ENCODE measurements at places on chromosomes 2 and 18.
A peak's percentile ranks its signal among the peaks of the same experiment; 100 is the strongest.

DNA sequence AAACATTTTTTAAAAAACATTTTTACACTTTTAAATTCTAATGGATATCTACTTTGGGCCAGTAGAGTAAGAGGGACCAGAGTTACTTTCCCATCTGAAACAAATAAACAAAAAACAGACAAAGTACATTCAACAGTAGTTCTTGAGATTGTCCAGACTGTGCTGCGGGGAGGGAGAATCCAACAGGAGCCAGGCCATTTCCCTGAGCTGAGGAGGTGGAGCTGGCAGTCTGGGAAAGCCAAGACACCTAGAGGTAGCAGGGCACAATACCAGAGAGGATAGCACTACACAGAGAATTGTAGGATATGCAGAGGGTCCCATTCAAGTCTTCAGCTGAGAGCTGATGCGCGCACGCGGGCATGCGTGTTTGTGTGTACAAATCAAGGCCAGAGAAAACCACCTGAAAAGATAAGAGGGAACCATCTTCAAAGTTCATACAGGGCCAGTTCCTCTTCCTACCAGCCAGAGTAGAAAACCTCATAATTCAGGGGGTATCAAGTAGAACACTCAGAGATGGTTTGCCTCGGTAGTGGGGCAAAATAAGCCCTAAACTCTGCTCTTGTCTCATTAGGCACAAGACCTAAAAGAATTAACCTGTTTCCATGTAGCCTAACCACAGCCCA is 44.0 kb downstream of the PTRHD1 start:
- H3K36me3 ChIP-seq = peaks cover 21% of the 10 kb centered on the region
- no peak overlapping the region for H3K27ac ChIP-seq
- DNase-seq = no peak
- no peak overlapping the region for H3K4me3 ChIP-seq

- no peak overlapping the region for H3K27ac ChIP-seq
- H3K27me3 ChIP-seq = no peaks in the 10 kb centered on the region
- no peak overlapping the region for H3K4me3 ChIP-seq
- no peaks in the 10 kb centered on the region for H3K36me3 ChIP-seq
- no peak for DNase-seq
- no peaks in the 10 kb centered on the region for H3K4me1 ChIP-seq
Observed at GRCh38 chr18:63831080-63831788, 56.0 kb downstream of the SERPINB7 start.

DNA sequence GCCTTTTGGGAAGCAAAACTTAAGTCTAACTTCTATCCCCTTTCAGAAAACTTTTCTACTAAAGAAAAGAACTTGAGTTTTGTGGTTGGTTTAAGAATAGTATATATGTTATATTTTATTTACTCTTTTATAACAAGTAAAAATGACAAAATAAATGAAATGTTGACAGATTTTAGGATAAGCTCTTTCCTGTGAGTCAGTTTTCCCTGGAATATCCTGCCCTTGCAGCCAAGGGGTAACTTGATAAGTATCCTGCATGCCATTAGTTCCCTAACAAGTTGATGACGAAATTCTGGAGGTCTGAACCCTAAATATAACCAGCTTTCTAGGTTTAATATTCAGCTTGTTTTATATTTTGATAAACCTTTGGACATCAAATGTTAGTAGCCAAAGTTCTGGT is 7.3 kb upstream of the HTR2B start:
- H3K4me3 ChIP-seq = no peak overlapping the region
- DNase-seq = no peak
- H3K27me3 ChIP-seq = no peaks in the 10 kb centered on the region
- H3K36me3 ChIP-seq = no peaks in the 10 kb centered on the region
- H3K27ac ChIP-seq = peak overlapping the region; percentile 52

DNA sequence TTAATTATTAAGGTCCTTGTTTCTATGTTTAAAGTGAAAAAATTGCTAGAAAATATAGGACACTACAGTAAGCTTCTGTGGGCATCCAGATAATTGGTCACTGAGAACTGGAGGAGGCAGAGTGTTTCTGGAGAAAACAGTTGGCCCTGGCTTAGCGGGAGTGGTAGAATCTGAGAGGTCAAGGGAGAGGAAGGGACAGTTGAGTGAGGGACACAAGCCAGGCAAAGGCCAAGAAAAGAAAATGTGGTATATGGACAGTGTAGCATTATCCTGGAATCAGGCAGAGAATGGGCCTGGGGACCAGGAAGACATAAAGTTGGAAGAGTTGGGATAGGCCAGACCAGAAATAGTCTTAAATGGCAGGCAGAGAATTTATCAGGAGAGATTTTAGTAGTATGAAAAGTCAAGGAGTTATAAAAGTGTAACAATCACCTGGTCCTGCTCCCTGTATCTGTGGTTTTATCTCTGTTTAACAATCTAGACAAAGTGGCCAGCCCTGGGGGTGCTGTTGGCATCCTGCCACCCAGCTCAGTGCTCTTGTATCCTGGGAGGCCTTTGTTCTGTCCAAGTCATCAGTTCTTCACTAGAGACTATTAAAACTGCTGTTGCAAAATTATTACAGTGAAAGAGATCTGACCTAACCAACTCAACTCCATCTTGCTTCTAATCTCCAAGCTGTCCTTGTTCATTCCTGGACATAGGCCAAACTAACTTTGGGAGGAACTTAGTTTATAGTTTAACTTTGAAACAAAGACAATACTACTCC is 15.4 kb upstream of the MSGN1 start:
- no peak overlapping the region for H3K27ac ChIP-seq
- DNase-seq = peak; percentile 57
- H3K36me3 ChIP-seq = no peaks in the 10 kb centered on the region
- H3K27me3 ChIP-seq = no peaks in the 10 kb centered on the region
